ENCODE measurements at places on chromosomes 1 and 21. TPM values are rescaled to one million over a fixed set of nuclear protein-coding genes. Genes with fewer than 3 reads are reported as not detected.

- no peak overlapping the region for H3K27ac ChIP-seq
- H3K36me3 ChIP-seq = no peaks in the 10 kb centered on the region
- H3K4me1 ChIP-seq = peaks cover 5% of the 10 kb centered on the region
- no peak overlapping the region for H3K4me3 ChIP-seq
These were observed 15.4 kb downstream of the IL12RB2 start for GRCh38 chr1:67323087-67323486.

DNA sequence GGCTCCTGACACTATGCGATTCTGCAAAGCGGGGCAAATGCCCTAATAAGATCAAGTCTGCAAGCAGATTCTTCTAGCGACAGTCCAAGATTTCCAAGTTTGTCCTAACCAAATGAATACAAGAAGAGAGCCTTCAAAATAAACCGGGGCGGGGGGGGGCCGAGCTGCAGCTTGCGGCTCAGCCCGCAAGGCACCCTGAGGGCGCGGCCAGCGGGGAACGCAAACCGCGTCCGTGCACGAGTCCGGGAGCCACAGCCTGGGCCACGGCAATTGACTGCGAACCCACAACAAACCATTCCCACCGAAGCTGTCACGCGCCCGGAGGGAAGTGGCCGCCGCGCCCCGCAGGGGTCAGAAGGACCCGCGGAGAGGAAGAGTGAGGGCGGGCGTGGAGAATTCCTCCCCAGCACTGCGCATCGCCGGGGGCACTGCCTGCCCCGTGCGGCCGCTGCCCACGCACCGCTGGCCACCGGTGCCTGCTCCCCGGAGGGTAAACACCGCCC lies 687 bp downstream of the TGFBR3 start:
- H3K36me3 ChIP-seq = no peaks in the 10 kb centered on the region
- peaks cover 43% of the 10 kb centered on the region for H3K27me3 ChIP-seq
- H3K4me1 ChIP-seq = no peaks in the 10 kb centered on the region
- H3K4me3 ChIP-seq = peak overlapping the region; percentile 89

DNA sequence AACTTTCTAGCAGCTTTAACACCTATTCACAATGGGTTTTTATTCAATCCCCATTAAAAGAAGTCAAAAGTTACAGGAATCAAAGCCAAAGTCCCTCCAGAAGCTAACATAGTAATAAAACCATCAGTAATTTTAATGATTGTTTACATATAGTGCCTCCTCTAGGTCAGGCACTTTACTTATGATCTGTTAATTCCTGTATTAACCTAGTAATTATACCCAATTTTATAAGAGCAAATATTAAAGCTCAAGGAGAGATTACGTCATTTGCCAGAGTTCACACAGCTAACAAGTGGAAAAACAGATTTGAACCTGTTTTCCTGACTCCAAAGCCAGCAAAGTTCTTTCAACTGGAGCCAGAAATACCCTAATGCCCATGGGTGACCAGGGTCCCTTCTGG lies 112.9 kb upstream of the F3 start:
- DNase-seq = no peak
- peaks cover 16% of the 10 kb centered on the region for H3K4me1 ChIP-seq
- H3K27me3 ChIP-seq = no peaks in the 10 kb centered on the region
- no peaks in the 10 kb centered on the region for H3K36me3 ChIP-seq

DNA sequence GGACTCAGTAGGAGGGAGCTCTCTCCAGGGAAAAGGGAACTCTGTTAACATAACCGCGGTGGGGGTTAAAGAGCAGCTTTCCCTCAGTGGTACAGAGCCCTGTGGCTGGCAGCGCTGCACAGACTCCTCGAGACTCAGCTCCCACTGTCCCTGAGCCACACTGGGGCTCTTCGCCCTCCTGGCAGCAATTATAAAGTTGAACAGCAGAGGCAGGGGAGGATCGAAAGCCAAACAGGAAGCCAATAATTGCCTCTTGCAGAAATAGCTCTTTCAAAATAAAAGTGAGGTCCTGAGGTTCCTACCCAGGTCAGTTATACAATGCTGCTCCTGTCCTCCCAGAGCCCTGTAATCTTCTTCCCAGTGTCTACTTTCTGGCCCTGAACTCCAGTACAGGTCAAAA lies 77.0 kb downstream of the FAM78B start:
- no peaks in the 10 kb centered on the region for H3K4me1 ChIP-seq
- H3K4me3 ChIP-seq = no peak overlapping the region
- no peak overlapping the region for H3K27ac ChIP-seq
- DNase-seq = peak; percentile 27
- no peaks in the 10 kb centered on the region for H3K27me3 ChIP-seq
- no peaks in the 10 kb centered on the region for H3K36me3 ChIP-seq

Gene IFI44L
- not detected for total RNA-seq

DNA sequence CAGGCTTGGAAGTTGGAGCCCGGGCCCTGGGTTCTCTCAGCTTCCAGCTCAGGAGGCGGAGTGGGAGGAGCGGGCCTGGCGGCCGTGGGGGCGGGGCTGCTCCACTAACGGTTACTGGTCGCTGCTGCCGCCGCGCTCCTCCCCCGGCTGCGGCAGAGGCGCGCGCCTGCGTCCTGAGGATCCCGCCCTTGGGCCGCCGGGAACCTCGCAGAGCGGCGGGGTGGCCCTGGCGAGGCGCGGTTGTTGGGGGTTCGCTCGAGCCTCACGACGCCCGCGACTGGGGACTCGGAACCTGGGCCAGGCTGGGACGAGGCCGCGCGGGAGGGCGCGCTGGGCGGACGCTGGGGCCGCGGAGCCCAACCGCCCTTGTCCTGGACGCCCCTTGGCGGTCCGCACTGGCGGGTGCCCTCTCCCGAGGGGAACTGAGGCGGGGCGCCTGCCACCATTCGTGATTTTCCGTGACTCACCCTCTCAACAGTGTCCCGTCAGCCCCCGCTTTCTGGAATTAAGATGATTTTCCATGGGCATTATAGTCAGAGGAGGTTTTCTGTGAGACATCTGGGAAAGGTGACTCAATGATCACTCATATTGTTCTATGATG lies 34.1 kb downstream of the OR2G3 start:
- H3K36me3 ChIP-seq = no peaks in the 10 kb centered on the region
- no peak overlapping the region for H3K27ac ChIP-seq
- peak; percentile 94 for DNase-seq
- peaks cover 10% of the 10 kb centered on the region for H3K4me1 ChIP-seq
- H3K4me3 ChIP-seq = peak overlapping the region; percentile 54

DNA sequence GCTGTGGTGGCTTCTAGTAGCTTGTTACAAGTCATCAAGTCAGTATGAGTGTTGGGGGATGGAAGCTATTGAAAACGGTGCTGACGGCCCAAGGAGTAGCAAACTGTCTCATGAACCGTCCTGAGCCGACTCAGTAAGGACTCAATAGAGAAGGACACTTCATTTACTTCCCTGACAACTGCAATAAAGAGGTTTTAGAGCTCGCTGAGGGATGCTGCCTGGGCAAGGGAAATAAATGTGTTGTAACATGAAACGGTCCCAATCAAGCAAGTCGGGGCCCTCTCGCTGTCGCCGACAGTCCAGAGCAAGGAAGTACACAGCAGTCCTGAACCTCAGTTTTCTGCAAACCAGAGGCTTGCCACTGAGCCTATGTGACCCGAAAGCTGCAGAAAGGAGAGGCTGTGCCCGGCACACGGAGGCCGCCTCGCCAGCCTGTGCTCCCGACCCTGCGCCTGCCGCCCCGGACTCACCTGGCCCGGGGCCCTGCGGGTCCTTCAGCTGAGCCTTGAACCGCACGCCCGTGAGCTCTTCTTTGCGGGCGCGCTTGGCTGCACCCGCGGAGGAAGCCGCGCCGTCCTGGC lies 423 bp downstream of the URB1 start:
- H3K4me1 ChIP-seq = peaks cover 24% of the 10 kb centered on the region
- DNase-seq = no peak
- 0 out of 2 replicates have a peak, but pooled peaks cover 10% of the 10 kb centered on the region for H3K36me3 ChIP-seq
- peak overlapping the region; percentile 98 for H3K4me3 ChIP-seq
- H3K27ac ChIP-seq = no peak overlapping the region

DNA sequence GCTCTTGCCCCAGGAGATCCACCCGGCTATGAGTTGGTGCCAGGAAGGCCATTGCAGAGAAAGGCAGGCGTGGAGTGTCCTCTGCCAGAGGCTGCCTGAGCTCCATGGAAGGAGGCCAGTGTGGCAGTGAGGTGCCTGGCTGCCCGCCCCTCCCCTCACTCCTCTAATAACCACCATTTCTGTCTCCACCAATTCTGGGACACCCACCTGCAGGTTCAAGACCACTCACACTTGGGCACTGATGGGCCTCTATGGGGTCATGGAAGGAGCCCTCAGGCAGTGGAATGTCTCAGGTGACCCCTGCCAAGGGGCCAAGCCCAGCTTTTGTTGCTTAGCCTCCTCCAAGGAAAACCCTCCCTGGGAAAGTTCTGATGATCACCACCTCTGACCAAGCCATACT lies 731.6 kb downstream of the MATN1 start:
- no peak overlapping the region for H3K4me3 ChIP-seq
- no peak overlapping the region for H3K27ac ChIP-seq
- H3K27me3 ChIP-seq = no peaks in the 10 kb centered on the region

DNA sequence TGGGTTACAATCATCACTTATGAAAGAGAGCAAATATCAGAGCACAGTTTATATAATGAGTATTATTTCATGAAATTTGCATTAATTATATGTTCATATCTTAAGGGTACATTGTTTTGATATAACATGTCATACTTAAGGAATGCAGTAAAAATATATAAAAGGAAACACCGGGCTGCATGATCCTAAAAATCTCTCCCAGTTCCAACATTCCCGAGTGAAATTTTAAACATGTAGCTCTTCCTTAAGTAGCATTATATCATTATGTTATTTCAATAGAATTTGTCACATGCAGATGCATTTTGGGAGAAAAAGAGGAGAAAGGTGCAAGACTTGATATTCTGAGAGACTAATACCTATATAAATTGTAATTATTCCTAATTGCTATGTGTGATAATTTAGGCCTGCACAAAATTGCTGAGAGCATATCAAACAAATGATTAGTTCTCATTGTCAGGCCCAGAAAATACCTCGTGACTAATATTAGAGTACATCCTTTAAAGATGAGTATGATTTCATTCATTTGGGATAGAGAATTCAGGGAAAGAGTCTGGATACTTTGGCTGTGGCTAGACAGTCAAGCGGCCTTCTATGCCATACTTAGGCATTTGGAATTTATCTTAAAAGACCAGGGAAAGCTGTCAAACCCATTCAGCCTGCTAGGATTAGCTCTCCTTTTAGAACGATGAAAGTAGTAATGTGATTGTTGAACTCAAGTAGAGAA lies 86.8 kb downstream of the ADGRL2 start:
- H3K27ac ChIP-seq = no peak overlapping the region
- DNase-seq = no peak
- no peak overlapping the region for H3K4me3 ChIP-seq
- no peaks in the 10 kb centered on the region for H3K27me3 ChIP-seq
- H3K36me3 ChIP-seq = no peaks in the 10 kb centered on the region

Gene AP4B1
- total RNA-seq = 12.7 TPM

GRCh38 chr1:160344241-160344640 lies 1.1 kb downstream of the NCSTN start:
- no peaks in the 10 kb centered on the region for H3K27me3 ChIP-seq

Gene OLFML3
- 69.9 TPM for total RNA-seq

Gene FOXO6
- 4.5 TPM for total RNA-seq

DNA sequence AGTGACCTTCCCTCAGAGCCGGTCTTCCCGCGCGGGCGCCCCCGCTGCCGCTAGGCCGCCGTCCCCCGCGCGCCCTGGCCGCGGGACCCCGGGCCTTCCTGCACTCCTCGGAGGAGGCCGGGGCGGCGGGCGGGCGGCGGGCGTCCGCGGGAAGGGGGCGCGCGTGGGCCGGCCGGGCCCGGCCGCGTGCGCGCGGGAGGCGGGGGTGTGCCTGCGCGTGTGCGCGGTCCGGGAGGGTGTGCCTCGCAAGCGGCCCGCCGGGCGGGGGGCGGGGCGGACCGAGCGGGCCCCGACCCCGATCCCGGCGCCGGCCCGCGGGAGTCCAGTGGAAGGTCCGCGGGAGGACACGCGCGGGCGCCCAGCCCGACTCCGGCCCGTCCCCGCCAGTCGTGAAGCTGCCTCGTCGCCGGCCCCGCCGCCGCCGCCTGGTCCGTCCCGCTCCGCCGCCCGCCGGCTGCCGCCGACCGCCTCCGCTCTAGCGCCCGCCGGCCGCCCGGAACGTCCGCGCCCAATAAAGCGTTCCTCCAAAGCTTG lies 438 bp downstream of the MRPS6 start:
- H3K27ac ChIP-seq = no peak overlapping the region
- no peaks in the 10 kb centered on the region for H3K36me3 ChIP-seq
- H3K4me3 ChIP-seq = peak overlapping the region; percentile 88
- H3K27me3 ChIP-seq = peaks cover 15% of the 10 kb centered on the region

Gene CD48
- total RNA-seq = 0.45 TPM

- no peak overlapping the region for H3K27ac ChIP-seq
- no peak overlapping the region for H3K4me3 ChIP-seq
- no peaks in the 10 kb centered on the region for H3K36me3 ChIP-seq
- H3K4me1 ChIP-seq = peaks cover 24% of the 10 kb centered on the region
- no peak for DNase-seq
- H3K27me3 ChIP-seq = no peaks in the 10 kb centered on the region
These were observed 111.9 kb downstream of the ZBTB18 start for GRCh38 chr1:244162786-244163530.

GRCh38 chr1:210949489-210949888 lies 184.5 kb downstream of the KCNH1 start:
- no peaks in the 10 kb centered on the region for H3K4me1 ChIP-seq
- H3K36me3 ChIP-seq = no peaks in the 10 kb centered on the region
- no peak overlapping the region for H3K27ac ChIP-seq
- no peak overlapping the region for H3K4me3 ChIP-seq
- no peaks in the 10 kb centered on the region for H3K27me3 ChIP-seq

DNA sequence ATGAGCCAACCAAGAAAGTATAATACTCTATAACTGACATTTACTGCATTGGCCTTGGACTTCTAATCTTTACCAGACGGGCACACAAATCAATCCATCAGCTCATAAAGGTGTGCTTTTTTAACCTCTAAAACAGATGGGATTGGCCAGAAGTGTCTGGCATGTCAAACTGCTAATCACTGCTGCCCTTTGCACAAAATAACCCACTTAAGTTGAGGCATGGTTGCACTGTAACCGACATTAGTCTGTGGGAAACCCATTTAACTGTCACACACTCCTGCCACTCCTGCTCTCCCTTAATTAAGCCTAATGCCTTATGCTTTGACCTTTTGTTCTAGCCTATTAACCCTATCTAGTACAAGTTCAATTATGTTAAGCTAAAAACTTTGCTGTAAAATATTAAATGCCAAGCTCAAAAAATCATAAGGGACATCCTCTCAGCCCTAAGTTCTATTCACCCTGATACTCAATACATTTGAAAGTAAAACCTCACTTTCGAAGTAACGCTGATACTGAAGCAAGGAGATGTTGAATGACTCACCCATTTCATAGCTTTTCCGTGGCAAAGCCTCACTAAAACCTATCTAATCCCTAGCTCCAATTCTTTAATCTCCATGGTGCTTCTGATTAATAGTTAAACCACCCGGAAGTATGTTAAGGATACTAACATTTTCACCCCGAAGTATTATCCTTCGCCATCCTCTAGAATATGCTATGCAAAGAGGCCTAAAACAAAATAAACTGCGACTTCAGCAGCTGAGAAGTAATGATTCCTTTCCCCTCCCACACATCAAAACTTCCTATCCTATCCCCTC lies 12.9 kb downstream of the NRIP1 start:
- DNase-seq = no peak
- H3K4me3 ChIP-seq = no peak overlapping the region
- H3K36me3 ChIP-seq = no peaks in the 10 kb centered on the region
- no peak overlapping the region for H3K27ac ChIP-seq
- H3K27me3 ChIP-seq = no peaks in the 10 kb centered on the region

Gene FCER1G
- 0.74 TPM for total RNA-seq

Gene COA6
- 33.9 TPM for total RNA-seq

GRCh38 chr1:41404308-41404761 lies 43.1 kb downstream of the FOXO6 start:
- peak; percentile 90 for DNase-seq
- H3K27ac ChIP-seq = no peak overlapping the region

Gene RHOU
- total RNA-seq = 3.7 TPM

Gene FNDC5
- total RNA-seq = 2.0 TPM
